ENCODE measurements at places on chromosomes 3 and 15.

- DNase-seq = peak; percentile 77
Measured at GRCh38 chr3:17808994-17809393, 66.6 kb upstream of the TBC1D5 start.

DNA sequence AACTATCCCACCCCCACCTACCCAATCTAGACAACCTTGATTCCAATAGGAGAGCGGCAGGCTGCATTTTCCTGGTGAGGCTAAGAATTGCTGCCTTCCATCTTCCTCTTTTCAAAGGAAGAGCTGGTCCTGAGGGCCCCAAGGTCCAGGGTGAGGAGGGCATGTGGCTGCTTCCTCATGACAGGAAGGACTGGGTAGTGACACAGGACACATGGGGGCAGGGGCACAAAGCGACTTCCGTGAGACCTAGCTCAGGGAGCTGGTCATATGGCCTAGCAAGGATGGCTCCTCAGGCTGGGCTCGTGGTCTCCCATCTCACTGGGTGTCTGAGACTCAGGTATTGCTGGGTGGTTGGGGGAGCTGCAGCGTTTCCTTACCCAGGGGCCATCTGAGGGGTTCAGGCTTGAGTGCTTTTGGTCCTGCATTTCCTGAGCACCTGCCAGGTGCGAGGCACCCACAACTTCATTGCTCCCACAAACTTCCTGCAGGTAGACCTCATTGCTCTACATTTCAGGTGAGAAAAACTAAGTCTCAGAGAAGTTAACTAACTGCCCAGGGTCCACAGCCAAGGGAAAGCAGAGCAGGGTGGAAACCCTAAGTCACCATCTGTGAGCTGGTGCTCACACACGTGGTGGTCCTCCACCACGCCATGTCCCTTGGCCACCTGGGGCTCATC, 160.0 kb upstream of the TLE3 start:
- no peak for DNase-seq

GRCh38 chr3:48068886-48069285, 52.7 kb upstream of the MAP4 start:
- DNase-seq = no peak

DNA sequence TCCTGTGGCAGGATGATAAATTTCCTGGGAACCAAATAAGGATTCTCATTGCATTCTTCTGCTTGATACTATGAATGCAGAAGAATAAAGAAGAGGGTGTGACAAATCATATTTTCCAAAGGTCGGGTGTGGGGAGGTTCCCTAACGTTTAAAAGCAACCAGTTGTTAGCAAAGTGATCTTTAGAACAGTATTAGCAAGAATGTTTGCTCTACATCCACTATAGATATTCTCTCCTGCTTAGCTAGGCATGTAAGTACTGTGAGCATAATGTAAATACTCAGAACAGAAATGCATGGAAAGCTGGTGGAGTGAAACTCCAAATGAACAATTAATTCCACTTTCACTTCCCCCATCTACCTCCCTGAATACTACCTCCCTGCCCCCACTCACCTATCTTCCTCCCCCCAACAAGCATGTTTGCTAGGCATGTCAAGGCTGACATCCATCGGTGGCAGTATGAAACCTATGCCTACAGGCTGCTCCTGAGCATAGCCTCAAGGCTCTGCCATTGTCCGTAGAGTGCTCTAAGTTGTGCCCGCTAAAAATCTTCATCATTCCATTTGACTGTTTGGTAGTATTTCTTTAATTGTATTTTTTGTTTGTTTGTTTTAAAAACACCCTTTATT, 329.7 kb downstream of the TIGIT start:
- no peak for DNase-seq

DNA sequence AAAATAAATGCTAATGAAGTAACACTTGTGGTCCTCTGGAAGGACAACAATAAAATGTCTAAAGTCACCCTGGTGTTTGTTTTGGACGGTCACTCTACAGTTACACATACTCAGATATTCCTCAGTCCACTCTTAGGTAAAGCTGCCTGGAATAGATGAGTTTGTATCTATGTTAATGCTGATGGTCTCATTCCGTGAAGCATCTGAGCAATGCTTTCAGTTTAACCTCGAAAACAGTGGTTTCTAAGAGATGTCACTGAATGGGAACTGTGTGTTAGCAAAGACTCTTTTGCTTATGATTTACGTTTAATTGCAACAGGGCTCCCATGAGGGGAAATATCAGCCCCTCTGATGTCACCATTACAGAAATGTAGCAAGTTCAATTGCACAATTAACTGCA, 49.1 kb downstream of the FBN1 start:
- peak; percentile 31 for DNase-seq

- DNase-seq = peak; percentile 55
Measured at GRCh38 chr3:127970966-127971592, 56.0 kb downstream of the KBTBD12 start.

- DNase-seq = no peak
Measured at GRCh38 chr3:16534640-16535262, 21.3 kb upstream of the RFTN1 start.

GRCh38 chr15:44782516-44782915, 46.2 kb downstream of the TRIM69 start:
- peak; percentile 28 for DNase-seq

DNA sequence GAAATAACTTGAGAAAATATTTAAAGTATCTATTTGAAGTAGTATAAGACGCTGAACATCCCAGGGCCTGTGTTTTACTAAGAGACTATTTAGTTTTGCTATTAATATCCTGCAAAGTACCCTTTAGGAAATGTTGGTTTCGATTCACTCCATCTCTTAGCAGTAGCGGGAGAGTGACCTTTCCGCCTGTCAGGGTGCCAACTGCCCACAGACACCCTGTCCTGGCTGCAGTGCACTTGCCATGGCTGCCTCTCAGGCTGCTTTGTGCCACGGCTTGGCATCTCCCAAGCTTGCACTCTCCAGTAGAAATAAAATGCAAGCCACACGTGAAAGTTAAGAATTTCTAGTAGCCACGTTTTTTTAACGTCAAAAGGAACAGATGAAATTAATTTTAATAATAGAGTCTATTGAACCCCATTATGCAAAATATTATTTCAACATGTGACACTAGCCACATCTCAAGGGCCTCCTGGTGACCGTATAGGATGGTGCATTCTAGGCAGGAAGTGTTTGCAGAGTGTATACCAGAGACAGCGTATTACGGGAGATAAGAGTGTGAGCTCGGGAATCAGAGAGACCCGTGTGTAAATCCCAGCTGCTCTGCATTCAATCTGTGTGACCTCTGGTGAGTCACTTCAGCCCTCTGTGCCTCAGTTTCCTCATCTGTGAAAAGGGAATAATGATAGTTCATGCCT, 19.8 kb downstream of the ADAMTS9 start:
- no peak for DNase-seq

GRCh38 chr3:11582191-11582968, 61.3 kb downstream of the VGLL4 start:
- peak; percentile 92 for DNase-seq

GRCh38 chr15:87761736-87762509, 494.6 kb downstream of the NTRK3 start:
- DNase-seq = no peak

DNA sequence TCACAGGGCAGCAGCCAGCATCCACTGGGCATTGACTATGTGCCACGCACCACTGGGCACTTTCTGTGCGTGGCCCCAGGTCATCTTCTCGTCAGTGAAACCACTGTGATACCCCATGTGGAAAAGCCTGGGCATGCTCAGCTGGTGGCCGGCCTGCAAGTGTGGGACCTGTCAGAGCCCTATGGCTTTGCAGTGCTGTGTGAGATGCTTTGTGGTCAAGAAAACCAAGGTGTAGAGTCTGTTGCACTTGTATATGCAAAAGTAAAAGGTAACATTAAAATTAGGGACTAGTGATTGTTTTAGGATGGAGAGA, 69.5 kb downstream of the PGPEP1L start:
- DNase-seq = no peak

- DNase-seq = peak; percentile 36
Measured at GRCh38 chr15:36887214-36887961, 213.0 kb downstream of the MEIS2 start.

DNA sequence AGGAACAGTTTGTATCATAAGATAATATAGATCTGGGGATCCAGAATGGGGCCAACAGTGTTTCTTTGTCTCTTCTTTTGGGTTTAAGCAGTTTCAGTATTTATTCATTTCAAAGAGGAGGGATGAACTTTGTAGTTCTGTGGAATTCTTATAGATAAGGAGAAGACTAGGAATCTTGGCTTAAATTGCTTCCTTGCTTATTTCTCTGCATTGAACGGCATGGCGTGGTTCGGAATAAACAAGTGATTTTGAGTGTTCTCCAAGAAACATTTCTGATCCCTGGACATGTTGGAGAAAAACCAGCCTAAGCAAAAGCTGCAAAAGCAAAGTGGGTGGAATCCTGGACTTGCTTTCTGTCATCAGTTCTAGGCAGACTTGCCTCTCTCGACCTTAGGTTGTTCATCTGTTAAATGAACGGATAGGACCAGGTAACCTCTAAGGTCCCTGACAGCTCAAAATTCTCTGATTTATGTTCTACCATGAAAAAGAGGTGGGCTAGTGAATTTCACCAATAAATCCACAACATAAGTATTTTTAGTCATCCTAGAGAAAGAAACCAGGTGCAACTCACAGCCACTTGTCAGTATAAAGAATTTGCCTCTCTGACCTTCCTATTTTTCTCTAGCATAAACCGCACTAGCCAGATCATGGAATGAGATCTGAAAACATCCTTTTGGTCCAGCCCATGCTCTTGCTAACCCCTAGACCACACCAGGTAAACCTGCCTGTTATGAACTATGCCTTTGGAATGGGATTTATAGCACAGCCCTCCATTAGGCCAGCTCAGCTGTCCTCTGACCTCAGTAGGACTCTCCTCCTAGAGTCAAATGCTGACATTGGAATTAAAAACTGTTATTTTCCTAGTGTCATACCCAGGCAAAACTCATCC, 78.8 kb downstream of the CLDN11 start:
- DNase-seq = no peak

- no peak for DNase-seq
Measured at GRCh38 chr3:41488501-41488900, 289.2 kb downstream of the CTNNB1 start.

GRCh38 chr15:72887376-72887775, 103.8 kb upstream of the ADPGK start:
- no peak for DNase-seq

DNA sequence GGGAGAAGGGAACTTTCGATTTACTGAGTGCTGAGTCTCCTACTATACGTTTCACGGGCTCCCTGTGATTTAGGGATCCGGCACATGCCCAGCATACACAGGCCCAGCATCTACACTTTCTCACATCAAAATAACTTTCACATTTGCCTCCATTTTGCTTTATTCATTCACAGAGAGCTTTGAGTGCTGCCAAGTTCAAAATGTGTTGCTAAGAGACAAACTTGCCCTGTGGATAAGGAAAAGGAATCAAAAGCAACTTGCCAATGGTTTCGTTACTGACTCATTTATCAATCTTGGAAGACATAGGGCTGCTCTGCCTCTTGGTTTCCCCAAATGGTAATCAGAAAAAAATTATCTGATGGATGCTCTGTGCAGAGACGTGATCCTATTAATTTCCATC, 86.3 kb upstream of the LRRN1 start:
- DNase-seq = no peak

DNA sequence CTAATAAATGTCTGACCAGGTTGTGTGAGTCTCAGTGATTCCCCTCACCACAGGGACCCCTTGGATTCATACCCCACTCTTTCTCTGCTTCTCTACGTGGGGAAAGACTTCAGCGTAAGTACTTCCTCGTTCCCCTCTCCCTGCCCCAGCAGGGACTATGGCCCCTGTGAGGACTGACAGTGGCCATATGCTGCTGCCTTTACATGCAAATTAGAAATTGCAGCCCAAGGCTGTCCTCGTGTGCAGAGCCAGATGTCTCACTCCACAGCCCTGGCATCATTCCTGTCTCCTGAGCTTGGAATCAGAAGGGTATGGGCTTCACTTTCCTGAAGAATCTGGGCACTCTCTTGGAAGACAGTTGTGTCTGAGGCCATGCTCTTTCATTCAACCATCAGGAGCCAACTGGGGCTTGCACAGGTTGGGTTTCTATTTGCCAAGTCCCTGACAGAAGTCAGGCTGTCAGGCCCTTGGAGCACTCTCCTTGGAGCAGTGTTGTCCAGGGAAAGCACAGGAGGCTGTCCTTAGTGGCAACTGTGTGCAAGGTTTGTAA, 30.5 kb upstream of the IQCF2 start:
- no peak for DNase-seq

DNA sequence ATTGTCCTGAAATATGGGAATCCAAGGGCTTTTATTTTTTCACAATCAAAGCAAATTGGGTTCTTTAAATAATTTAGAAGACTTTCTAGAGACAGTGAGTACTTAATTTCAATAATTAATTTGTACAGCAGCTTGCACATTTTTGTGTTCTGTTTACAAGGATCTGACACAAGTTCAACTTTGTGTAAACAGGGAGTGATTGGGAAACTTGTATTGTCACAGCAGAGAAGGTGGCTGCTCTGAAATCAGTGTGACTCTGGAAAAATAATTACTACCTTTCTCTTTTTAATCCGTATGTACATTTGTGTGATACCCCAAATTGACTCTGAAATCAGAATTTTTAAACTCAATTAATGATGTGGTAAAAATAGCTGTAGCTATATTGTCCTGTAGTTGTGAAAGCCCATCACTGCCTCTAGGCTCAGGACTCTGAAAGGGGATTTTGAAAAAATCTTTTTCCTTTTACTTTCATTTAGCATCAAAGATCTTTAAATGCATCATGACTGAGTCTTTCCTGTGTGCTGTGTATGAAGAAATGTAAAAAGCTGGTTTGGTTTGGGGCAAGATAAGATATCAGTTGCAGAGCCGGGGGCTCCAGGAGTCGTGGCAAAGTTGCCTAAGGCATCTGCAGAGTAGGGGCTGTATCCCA, 45.1 kb downstream of the MFSD1 start:
- DNase-seq = no peak

- no peak for DNase-seq
Measured at GRCh38 chr15:55257012-55257670, 32.5 kb downstream of the RAB27A start.

GRCh38 chr3:143716731-143717130, 131.5 kb downstream of the SLC9A9 start:
- DNase-seq = no peak

GRCh38 chr3:100106531-100107141, 7.7 kb downstream of the FILIP1L start:
- peak; percentile 70 for DNase-seq

GRCh38 chr3:5504135-5504534, 316.6 kb downstream of the EDEM1 start:
- no peak for DNase-seq

GRCh38 chr3:30604093-30604492, 2.3 kb upstream of the TGFBR2 start:
- DNase-seq = no peak
